ENCODE measurements at places on chromosomes 3 and 15.

DNA sequence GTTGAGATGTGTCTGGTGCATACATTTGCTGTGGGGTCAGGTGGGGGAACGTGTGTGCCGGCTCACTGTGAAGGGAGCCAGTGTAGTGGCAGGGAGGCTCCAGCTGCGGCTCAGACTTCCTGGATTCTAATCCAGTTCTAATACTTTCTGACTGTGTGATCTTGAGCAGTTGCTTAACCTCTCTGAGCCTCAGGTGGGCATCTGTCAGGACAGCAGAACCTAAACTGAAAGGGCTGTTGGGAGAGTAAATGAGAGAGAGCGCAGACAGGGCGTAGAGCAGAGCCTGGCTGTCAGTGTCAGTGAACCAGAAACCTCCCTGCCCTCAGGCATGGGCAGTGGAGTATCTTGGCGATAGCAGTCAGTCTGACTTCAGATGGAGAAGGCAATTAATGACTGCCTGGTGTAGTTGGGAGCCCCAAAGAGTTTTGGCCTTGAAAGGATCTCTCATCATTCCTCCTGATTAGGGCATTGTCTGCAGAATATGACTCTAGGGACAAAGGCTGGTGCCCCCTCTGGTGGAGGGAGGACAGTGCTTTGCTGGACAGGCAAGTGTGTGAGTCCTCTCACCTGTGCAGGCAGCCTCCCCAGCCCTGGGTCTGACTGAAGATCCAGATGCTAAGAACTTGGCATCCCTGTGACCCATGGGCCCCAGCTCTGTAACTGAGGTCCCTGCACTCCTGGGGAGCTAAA lies 9.6 kb downstream of the KBTBD13 start:
- no peak for DNase-seq

- no peak for DNase-seq
Observed at GRCh38 chr15:35005933-35006332, 17.8 kb upstream of the ZNF770 start.

GRCh38 chr3:43028678-43029490 lies 49.8 kb downstream of the GASK1A start:
- no peak for DNase-seq

GRCh38 chr15:66661432-66662096 lies 40.5 kb upstream of the SMAD6 start:
- DNase-seq, result no peak

DNA sequence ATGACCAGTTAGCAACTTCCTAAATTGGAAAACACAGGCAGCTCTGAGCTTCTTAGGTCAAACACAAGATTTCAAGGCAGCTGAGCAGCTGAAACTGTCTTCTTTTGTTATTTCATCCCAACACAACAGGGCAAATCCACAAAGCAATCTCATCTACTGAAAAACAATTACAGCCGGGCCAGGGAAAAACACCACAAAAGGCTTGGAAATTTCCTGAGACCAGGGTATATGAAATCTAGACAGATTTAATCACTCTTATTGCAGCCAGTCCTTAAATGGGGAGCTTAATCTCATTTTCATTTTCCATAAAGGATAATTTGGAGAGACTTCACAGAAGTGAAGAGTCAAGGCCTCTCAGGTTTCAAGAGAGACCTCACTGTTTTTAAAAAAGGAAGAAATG lies 181.8 kb downstream of the SSR3 start:
- DNase-seq, result no peak

GRCh38 chr15:70748281-70748747 lies 15.0 kb downstream of the UACA start:
- DNase-seq, result no peak

- no peak for DNase-seq
Observed at GRCh38 chr3:131224886-131225550, 156.6 kb upstream of the NUDT16 start.
